Fibroblast of skin of abdomen (primary cell): ENCODE measurements at places on chromosomes 16 and 17.

- no peak for DNase-seq
Measured at GRCh38 chr16:69320740-69321073, 9.6 kb downstream of the VPS4A start.

GRCh38 chr17:12522743-12523183 lies 142.9 kb upstream of the MYOCD start:
- peak; percentile 98 for DNase-seq

GRCh38 chr17:59825533-59826322 lies 67.0 kb downstream of the TUBD1 start:
- peak; percentile 95 for DNase-seq

DNA sequence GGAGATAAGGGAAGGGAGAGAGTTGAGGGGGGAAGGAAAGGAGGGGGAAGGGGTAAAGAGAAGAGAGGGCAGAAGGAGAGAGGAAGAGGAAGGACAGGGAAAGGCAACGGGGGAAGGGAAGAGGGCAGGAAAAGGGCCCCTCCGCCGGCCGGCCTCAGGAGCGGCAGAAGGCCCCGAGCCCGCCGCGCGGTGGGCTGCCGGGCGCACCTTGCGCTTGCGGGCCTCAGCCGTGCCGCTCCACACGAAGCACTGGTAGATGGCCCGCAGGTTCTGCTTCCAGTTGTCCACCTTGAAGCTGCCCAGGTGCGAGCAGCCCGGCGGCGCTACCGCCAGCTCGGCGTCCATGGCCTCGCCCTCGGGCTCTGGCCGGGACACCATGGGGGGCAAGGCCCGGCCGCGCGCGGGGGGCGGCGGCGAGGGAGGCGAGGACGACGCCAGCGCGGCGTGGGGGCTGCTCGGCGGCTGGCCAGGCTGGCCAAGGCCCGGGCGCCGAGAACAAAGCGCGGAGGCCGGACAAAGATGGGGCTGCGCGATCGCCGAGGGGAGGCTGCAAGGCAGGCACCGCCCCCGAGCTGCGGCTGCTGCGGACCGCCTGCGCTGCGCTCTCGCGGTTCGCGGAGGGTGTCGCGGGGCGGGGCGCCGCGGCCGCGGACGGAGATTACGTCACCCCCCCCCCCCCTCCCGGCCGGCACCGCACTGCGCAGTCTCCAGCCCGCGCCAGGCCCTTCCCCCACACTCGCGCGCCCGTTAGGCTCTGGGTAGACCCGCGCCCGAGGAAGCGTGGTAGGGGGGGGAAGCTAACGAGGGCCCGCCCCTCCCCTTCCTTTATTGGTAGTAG lies at the start of gene USP22:
Gene USP22, minus strand, starts transcription at position 554 of the 838 bp plus-strand sequence. Its CDS starts 176 bp downstream, at position 378.
- no peak for DNase-seq

- no peak for DNase-seq
Measured at GRCh38 chr17:44010966-44011647, 3.7 kb downstream of the TMEM101 start.

- DNase-seq, result no peak
Measured at GRCh38 chr17:61659437-61659836, 68.4 kb upstream of the NACA2 start.

DNA sequence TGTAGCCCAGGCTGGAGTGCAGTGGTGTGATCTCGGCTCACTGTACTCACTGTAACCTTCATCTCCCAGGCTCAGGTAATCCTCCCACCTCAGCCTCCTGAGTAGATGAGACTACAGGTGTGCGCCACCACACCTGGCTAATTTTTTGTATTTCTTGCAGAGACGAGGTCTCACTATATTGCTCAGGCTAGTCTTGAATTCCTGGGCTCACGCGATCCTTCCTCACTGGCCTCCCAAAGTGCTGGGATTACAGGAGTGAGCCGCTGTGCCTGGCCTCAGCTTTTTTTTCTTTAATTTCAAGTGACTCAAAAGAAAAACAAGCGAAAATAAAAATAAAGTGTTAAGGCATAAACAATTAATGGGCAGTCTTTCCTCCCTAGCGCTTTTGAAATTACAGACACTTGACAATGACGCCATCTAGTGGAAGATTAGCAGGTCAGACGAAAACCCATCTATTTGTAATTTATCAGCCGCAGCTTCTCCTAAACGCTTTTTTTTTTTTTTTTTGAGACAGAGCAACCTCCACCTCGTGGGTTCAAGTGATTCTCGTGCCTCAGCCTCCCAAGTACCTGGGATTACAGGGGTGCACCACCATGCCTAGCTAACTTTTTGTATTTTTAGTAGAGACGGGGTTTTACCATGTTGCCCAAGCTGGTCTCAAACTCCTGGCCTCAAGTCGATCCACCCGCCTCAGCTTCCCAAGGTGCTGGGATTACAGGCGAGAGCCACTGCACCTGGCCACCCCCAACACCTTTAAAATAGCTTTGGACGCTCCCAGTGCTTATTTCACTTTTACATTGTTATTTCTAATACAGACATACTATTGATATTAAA lies 28.1 kb upstream of the PECAM1 start:
- DNase-seq, result peak; percentile 62

DNA sequence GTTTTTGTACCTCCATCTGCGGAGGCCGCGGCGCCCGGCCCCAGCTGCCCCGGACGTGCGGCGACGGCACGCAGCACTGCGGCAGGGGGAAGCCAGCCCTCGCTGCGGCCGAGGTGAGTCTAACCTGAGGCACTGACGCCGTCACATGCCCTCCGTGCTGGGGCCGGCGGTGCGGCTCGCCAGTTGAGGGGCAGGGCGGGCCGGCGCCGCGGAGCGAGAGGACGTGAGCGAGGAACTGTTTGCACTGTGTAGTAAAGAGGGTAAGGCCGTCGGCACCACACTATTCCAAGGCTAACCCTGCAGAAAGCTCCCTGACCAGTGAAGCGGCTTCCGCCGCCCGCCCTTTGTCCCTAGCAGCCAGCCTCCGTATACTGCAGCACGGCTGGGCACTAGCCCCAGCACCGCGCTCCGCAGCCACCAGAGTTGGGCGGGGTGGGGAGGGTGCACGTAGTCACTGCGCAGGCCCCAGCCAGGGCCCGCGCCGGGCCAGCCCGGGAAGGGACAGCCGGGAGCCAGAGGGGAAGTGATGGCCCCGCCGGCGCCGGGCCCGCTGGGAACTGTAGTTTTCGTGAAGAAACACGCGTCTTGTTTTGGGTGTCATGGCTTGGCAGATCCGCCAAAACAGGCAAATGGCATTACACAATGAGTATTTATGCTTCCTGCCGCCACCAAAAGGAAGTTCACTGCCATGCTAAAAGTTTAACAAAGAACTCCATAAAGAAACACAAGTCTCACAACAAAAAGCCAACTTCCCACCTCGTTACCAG lies 580 bp upstream of the KANSL1 start:
- peak; percentile 98 for DNase-seq

- no peak for DNase-seq
Measured at GRCh38 chr17:66073384-66073783, 118.5 kb downstream of the CEP112 start.

- DNase-seq, result peak; percentile 58
Measured at GRCh38 chr17:48246612-48247011, 139.0 kb downstream of the SNX11 start.

GRCh38 chr17:19533718-19534561 lies at the start of gene SLC47A1:
Gene SLC47A1, plus strand, starts transcription at chr17:19533854. Its CDS starts 86 bp downstream, at chr17:19533940.
- no peak for DNase-seq

- no peak for DNase-seq
Measured at GRCh38 chr17:64442541-64442971, 6.4 kb upstream of the MILR1 start.

GRCh38 chr17:35018814-35019213 lies 38.5 kb downstream of the LIG3 start:
- DNase-seq, result no peak

DNA sequence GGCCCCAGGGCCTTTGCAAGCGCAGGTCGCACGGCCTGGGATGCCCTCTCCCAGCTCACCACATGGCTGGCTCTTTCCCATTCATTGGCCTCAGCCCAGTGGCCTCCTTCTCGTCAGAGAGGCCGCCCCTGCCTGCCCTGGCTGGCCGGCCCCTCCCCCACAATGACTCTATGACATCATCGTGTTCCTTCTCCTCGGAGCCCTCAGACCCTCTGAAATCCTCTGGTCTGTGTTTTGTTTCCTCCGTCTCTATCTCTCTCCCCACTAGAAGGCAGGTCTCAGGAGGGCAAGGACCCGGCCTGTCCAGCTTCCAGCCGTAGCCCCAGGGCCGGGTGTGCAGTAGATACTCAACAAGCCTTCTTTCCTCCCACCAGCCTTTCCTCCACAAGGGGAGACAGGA lies 164.8 kb upstream of the FOXF1 start:
- DNase-seq, result no peak

DNA sequence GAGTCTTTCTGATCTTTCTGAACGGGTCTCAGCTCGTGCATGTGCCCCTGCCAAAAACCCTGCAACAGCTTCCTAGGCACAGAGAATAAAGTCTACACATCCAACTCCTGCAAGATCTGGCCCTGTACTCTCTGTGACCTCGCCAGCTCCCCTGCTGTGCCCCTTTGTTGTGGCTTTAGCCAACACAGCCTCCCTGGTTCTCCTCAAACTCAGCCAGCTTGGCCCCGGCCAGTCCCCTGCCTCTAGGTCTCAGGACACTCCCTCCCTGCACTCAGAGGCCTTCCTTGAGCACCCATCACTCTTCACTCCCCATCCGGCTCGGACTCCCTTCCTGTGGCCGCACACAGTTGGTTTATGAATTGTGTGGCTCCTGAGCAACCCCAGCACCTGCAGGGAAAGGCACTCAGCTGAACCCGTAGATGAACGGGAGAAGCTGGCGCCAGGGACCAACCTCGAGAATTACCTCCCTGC lies 1.4 kb downstream of the CEP131 start:
- no peak for DNase-seq

DNA sequence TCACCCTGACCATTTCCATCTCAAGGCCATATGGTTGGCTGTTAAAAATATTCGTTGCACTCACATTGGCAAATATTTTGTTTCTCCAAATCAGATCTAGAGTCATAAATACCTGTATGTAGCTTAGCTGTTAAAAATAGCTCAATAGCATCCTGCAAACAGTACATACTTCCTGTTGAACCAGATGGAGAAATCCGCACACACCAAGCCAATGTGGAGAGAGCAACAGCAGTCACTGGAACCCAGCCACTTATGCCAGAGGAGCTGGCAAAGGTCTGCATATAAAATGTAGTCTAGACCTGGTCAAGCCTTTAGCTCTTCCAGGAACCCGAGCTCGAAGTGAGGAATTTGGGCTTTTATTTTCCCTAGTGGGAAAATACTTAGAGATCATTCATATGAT lies 146.4 kb upstream of the KCNJ16 start:
- no peak for DNase-seq

GRCh38 chr16:50204453-50205108 lies 51.5 kb downstream of the TENT4B start:
- no peak for DNase-seq

GRCh38 chr16:49969091-49970030 lies 55.7 kb upstream of the CNEP1R1 start:
- no peak for DNase-seq

DNA sequence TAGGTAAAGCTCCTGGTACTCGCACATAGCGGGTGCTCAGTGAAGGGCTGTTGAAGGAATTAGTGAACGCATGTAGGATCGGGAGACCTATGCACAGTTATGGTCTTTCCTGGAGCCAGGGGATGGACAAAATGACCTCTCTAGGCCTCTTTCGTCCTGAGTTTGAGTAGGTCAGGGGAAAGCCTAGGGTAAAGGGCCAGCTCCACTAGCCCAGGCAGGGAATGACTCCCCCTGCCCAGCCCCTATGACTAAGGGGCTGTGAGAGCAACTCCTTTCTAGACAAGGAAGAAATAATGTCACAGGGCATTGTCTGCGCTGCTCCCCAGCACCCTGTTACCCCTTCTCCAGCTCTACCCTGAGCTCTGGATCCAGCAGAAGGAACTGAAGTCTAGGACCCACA lies 24.6 kb upstream of the FMNL1 start:
- DNase-seq, result no peak

DNA sequence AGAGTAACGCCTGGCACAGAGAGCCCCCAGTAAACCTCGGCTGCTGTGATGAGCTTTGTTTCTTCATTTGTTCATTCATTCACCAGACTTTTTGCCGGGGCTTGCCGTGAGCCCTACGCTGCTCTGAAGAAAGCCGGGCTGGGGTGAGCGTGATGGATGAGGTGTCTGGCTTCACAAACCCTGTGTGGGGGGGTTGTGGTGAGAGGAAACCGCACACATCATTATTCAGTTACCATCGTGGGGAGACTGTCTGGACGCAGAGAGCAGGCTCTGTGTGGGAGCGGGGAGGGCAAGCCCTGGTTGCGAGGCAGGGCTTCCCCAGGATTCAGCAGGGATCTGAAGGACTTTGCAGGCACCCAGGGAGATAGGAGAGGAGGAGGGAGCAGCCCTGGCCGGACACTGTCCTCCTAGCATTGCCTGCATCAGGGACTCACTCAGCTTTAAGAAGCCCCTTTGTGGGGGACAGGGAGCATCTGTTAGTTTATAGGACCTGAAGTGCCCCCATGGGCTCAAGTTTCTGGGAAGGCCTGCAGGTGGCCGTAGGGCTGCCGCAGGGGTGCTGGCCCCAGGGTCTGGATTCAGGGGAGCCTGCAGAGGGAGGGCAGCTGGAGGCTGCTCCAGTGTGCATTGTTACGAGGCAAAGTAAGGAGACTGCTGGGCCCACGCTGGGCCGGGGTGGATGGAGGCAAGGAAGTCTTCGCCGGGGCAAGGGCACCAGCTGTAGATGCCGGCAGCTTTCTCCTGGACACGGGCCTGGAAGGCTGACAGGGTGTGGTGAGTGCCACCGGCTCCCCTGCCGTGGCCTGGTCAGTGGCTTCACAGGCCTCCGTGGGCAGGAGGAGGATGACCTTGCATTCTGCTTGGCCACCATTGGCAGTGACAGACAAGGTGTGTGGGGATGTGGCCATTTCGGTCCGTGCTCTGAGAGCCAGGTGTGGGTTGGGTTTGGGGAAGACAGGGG lies 334.5 kb downstream of the SEC14L1 start:
- DNase-seq, result peak; percentile 97

DNA sequence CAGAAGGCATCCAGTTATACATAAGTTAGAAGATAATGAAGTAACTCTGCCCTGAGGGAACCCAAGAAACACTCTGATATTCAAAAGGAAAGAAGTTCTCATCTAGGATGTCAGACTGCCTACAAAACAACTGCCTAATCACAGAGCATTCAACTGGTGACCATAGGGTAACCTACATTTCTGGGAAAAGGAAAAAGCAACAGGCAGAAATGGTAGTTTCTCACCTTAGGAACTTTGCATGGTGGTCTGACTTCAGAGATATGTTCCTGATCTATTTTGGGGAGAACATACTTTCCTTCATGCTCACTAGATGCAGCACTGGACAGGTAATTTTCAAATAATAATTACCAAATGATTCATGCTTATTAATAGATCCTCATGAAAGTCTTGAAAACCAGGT lies 16.5 kb downstream of the RNF43 start:
- DNase-seq, result no peak

- no peak for DNase-seq
Measured at GRCh38 chr17:5711344-5711743, 127.0 kb upstream of the NLRP1 start.

DNA sequence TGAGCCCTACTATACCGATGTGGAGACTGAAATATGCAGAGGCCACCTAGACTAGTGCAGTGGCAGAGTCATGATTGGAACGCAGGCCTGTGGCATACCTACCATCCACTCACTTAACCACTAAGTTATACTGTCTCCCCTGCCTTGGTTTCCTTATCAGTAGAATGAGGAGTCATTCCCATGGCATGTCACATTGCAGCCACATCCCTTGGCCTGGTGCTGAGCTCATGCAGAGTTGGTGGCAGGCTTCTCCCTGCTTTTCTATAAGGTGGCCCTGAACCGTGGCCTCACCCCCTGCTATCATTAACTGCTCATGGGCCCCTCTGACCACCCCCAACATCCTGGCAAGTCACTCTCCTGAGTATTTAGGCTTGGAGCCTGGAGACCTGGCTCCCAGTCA lies 212.5 kb downstream of the KATNIP start:
- no peak for DNase-seq
